NCI-H2029 treated with DMSO at 0.1 percent for 48 hours (cell line): ENCODE measurements at places on chromosomes 4 and X.

- no peak for DNase-seq
Observed at GRCh38 chr4:123790681-123791080, 394.1 kb downstream of the SPRY1 start.

- no peak for DNase-seq
Observed at GRCh38 chr4:121978172-121978516, 26.3 kb upstream of the TRPC3 start.

GRCh38 chr4:174016251-174016650, 267.2 kb downstream of the FBXO8 start:
- DNase-seq: no peak

GRCh38 chr4:128068918-128069317, 7.8 kb downstream of the LARP1B start:
- DNase-seq: no peak

DNA sequence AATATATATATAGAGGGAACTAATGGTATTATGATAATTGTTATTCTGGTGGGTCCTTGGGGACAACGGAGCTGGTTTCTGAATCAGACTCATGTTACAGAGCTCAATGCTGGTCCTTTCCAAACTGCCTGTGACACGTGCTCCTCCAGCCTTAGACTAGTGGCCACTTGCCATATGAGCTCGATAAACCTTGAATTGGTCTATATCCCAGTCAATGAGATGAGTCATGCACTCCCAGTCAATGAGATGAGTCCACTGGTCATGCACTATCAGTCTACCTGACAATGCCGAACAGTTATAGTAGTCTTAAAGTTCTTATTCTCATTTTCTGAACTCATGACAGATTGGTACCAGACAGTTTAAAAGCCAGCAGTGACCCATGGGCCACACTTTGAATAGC, 325.2 kb downstream of the LDB2 start:
- no peak for DNase-seq

- DNase-seq: no peak
Observed at GRCh38 chr4:79653871-79654270, 245.8 kb upstream of the GK2 start.

GRCh38 chr4:105400901-105401677, 72.8 kb downstream of the PPA2 start:
- no peak for DNase-seq

DNA sequence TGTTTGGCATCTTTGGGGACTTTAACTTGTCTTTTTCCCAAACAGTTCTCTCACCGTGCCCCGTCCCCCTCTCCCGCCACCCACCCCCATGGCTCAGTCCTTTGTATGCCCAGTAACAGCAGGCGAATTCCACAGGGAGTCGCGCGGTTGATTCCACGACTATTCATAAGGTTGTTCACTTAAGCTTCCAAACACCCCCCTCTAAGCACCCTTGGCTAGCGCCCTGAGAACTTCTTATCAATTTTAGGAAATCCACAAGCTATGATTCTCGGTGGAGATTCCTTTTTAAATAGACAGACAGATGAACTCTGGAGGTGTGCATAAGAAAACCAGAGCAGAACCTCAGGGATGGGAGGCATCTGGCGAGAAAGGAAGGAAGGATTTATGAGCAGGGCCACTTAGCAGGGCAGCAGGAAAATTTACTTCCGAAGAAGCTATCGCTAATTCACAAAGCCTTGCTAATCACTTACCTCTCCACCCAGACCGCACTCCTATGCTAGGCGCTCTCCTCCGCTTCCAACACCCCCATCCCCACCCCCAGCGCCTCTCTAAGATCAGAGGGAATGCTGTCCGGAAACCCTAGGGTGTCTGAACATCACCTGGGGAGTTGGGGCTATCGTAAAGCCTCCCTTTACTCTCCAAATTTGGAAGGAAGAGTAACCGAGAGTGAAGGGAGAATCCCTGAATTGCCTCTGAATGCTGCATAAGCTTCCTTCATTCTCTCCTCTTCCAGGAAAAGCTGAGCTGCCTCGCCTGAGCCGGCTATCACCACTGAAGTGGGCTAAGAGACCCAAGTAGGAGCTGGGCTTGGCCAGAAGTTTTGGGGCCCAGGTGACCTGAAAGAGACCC, 1.7 kb downstream of the UNC5C start:
- DNase-seq: no peak

DNA sequence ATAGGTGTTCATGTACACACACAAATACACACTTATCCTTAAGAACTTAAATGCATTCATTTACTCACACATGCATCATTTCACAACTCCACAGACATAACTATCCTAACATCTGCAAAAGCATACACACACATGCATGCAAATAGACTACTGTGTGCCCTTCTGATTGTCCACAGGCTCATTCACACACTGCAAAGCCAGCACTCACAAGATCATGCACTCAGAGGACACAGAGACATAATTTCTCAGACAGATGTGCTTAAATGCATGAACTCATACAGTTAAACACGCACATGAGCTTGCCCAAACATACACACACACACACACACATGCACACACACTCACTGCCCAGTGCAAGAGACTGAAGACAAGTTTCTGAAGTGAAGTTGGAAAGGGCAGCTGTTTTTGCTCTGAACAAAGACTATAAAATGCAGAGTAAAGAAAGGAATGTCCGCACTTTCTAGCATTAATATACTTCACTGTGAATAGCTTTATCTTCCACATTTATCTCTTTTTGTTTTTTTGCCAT, 1018.0 kb upstream of the HS3ST1 start:
- no peak for DNase-seq
